ENCODE measurements at places on chromosomes 4 and X. TPM values are rescaled to one million over a fixed set of nuclear protein-coding genes. Genes with fewer than 3 reads are reported as not detected.

Gene DDX3X
- total RNA-seq: 143 TPM

Gene SLC10A6
- total RNA-seq: 0.57 TPM

Gene SMARCA1
- total RNA-seq: 31.5 TPM

Gene MAGEE2
- 0.13 TPM for total RNA-seq

Gene ASB5
- total RNA-seq: 3.7 TPM

Gene RPS6KA6
- total RNA-seq: 1.3 TPM

Gene VEGFD
- 3.1 TPM for total RNA-seq

Gene TBX22
- total RNA-seq: not detected

Gene GYPE
- 0.34 TPM for total RNA-seq

Gene DDIT4L
- 2.1 TPM for total RNA-seq

Gene HTN1
- not detected for total RNA-seq

Gene ARR3
- total RNA-seq: not detected

Gene STOX2
- 17.9 TPM for total RNA-seq

Gene AREG
- total RNA-seq: 4.2 TPM

Gene GC
- not detected for total RNA-seq

Gene RGN
- total RNA-seq: 20.1 TPM

Gene MCF2
- 0.70 TPM for total RNA-seq

Gene UCP1
- not detected for total RNA-seq

Gene SPANXD
- total RNA-seq: not detected

Measured in heart right ventricle (tissue), 16 donors.